ENCODE measurements at places on chromosomes 4 and X.

DNA sequence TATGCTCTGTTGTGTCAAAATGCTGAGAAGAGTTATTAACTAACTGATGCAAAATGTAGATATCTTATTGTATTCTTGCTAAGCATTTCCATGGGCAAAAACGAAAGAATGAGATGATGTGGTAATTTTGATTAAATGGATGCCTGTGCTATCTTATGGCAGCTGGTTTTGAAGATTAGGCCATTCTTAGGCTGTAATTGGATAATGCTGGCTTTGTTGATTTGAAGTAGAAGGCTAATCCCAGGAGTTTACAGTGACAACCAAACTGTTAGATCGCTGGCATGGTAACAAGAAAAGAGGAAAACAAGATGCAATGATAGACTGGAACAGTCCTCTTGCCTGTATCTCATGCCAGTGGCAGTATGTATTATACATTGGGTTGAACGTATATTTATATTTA lies 74.1 kb upstream of the WDR44 start:
- DNase-seq, result no peak

- no peak for DNase-seq
Observed at GRCh38 chr4:1031956-1032795, 20.8 kb downstream of the FGFRL1 start.

DNA sequence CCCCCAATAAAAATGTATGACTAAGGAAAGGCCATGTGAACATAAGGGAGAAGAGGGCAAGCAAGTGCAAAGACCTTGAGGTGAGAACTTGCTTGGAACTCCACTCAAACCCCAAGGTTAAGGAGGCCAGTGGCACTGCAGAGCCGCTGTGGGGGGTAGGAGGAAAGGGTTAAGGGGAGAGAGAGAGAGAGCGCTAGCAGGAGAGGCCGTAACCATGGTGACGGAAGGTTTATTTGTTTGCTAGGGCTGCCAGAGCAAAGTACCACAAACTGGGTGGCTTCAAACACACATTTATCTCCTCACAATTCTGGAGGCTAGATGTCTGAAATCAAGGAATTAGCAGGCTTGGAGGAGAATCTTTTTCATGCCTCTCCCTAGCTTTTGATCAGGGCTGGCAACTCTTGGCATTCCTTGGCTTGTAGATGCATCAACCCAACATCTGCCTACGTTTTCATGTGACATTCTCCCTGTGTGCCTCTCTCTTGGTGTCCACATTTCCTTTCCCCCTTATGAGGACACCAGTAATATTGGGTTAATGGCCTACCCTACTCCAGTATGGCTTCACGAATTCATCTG lies 35.2 kb downstream of the SMIM20 start:
- DNase-seq, result no peak

GRCh38 chr4:112648263-112649054 lies 11.5 kb downstream of the LARP7 start:
- DNase-seq, result no peak

DNA sequence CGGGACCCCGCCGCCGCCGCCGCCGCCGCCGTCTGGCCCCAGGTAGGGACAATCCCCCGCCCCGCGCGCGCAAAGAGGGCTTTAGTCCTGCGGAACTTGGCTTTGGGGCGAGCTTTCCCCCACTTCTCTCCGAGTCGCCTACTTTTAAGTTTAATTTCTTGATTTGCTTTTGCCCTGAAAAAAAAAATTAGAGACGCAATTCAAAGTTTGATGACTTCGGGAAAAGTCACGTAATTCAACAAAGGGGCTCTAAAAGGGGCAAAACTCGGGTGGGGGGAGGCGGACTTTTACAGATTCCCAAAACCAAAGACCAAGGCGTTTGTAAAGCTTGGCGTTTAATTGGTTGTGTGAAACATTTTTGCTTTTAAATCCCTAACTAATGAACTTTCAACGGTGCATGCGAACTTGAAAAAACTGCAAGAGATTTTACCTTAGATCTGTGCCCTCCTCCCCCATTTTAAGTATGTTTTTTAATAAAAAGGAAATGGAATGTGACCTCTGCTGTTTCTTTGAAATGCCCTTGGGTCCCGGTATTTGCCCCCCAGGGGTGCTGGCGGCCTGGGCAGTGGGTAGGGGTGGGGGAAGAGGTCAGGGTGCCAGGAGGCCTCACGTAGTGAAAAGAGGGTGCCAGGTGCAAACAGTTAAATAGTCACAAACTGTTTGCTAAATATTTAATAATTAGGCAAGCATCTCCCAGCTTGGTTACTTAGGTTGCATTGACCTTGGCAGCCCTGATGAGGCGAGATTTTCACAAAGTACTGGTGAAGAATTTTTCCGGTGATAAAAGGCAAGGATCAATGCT lies 209.7 kb downstream of the NWD2 start:
- no peak for DNase-seq

DNA sequence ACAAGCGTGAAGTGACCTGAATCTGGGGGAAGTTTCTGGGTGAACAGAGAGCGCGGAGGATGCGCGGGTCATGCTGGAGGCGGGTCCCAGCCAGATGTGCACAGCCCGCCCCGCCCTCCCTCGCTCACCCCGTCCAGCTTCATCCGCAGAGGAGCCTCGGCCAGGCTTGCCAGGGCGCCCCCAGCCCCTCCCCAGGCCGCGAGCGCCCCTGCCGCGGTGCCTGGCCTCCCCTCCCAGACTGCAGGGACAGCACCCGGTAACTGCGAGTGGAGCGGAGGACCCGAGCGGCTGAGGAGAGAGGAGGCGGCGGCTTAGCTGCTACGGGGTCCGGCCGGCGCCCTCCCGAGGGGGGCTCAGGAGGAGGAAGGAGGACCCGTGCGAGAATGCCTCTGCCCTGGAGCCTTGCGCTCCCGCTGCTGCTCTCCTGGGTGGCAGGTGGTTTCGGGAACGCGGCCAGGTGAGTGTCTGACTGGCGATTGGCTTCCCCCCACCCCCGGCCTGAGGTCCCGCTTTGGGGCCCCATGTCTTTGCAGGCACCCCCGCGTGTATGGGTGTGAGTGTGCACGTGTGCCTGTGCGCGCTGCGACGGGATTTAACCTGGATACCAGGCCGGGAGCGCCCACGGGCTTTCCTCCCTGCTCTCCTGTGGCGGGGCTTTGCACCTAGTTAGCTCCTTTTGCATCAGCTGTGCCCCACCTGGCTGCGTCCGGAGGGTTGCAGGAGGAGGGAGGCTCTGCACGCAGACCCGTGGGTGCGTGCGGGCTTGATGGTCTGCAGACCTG lies at the start of gene EGFL6:
Gene EGFL6, plus strand, starts transcription at position 123 of the 782 bp plus-strand sequence. Its CDS starts 261 bp downstream, at position 384.
- no peak for DNase-seq

DNA sequence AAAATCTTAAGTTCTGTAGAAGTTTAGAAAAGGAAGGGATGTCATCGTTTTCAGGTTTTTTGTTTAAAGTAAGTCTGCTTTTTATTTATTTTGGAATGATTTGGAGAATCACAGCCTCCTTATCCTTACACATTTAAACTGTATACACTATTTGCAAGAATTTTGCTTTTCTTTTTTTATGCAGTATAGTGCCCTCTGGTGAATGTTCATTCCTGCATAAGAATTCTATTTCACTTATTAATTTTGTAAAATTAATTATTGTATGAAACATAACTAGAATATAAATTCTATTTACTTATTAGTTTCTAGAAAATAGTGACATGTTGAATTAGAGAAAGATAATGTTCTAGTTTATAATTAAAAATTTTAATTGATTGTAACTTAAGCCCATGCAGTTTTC lies 44.6 kb downstream of the DACH2 start:
- no peak for DNase-seq

GRCh38 chr4:99404595-99405287 lies 30.4 kb downstream of the ADH7 start:
- no peak for DNase-seq
